ENCODE measurements at places on chromosomes 7 and 10.

- DNase-seq, result no peak
Measured at GRCh38 chr7:93015779-93016481, 101.8 kb downstream of the SAMD9 start.

DNA sequence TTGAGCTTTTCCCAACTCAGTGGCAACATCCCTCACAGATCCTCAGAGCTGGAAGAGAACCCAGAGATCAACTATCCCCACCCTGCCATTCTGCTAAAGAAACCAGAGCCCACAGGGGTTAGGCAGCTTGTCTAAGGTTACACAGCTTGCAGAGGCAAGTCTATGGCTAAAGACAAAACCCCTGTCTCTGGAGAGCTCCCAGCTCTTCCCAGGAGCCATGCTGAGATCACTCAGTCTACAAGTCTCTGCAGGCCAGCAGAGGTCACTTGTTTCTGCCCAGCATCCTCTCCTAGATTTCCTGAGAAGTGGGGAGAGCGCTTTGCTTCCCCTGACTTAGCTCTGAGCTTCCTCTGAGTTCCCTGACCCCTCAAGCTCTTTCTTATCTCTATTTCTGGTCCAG, 28.5 kb upstream of the LOXL4 start:
- no peak for DNase-seq

GRCh38 chr7:32163141-32163806, 93.1 kb upstream of the PDE1C start:
- no peak for DNase-seq

DNA sequence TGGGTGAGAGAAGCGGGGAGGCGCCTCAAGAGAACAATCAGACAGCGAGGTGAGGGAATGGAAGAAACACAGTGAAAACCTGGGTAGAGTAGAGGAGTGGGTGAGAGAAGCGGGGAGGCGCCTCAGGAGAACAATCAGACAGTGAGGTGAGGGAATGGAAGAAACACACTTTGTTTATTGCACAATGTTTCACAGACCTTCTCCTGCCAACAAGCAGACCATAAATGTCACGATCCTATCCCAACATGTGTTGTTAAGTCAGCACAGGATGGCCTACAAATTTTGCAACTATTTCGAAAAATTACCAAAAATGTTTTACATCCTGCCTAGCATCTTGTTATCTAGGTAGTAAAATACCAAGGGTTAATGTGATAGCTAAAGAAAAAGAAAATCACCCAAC, 115.3 kb downstream of the JAZF1 start:
- no peak for DNase-seq

GRCh38 chr10:97573021-97573420, 442 bp downstream of the ANKRD2 start:
- no peak for DNase-seq

DNA sequence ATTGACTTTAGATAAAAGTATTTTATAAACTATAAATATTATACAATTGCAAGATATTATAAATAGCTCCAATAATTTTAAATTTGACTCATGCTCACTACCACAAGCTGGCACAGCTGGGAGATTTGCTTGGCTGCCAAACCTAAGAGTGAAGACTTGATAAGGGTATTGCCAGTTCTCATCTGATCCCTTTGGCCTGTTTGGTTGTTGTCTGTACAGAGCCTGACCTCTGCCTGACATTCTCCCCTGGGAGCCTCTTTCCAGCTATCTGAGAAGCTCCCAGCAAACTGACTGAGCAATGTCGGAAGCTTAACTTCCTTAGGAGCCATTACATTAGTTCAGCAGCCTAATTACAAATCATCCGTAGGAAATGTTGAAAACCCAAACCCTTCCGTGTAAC, 10.2 kb upstream of the LMOD2 start:
- no peak for DNase-seq

- DNase-seq, result no peak
Measured at GRCh38 chr10:119104654-119105015, 722 bp downstream of the DENND10 start.

GRCh38 chr7:134948736-134949135, 37.6 kb upstream of the AGBL3 start:
- no peak for DNase-seq

DNA sequence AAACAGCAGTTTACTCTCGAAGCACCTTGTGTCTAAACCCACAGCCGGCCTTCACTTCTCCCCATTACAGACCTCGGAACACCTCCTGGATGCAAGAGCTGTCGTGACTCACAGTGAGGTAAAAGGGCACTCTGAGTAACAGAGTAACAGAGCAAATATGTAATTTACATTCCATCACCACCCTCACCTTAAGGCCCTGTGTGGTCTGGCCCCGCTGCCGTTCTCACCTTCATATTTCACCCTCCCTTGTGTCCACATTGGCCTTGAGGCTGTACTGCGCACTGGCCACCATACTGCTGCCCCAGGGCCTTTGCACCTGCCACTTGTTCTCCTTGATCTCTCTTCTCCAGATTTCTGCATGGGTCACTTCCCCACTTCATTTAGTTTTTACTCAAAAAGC, 12.6 kb downstream of the FFAR4 start:
- DNase-seq, result no peak

- no peak for DNase-seq
Measured at GRCh38 chr10:63201118-63201517, 68.0 kb downstream of the NRBF2 start.

DNA sequence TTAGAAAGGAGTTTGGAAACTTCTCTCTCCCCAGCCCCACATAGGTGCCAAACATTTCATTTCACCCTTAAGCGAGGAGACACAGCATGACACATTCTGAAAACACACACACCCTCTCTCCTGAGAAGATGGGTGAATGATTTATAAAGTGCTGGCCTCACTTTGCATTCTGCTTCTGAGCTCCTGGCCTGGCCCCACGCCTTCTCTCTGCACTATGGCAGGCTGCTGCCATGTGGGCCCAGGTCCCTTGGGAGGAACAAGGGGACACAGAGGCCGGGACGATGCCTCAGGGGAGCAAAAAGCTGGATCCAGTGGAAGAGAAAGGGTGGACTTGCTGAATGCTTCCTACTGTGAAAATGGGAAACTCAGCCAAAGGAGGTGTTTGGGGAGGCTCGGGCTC, 56.0 kb downstream of the CPXM2 start:
- DNase-seq, result no peak

DNA sequence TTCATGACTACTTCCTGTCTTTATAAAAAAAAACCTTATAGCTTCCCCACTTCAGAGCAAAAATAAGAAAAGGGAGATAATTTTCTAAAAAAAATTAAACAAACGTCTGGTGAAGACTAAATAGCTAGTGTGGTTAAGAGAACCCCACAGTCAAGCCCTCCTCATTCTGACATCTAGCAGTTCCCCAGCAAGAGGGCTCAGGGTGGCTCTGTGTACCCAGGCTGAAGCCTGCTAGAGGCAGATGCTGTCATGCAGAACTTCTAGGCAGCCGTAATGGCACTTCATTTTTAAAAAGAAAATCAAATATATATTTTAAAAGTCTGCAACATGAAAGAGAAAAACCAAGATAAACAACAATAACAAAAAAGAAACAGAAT, 223.1 kb upstream of the KLF14 start:
- peak; percentile 46 for DNase-seq

DNA sequence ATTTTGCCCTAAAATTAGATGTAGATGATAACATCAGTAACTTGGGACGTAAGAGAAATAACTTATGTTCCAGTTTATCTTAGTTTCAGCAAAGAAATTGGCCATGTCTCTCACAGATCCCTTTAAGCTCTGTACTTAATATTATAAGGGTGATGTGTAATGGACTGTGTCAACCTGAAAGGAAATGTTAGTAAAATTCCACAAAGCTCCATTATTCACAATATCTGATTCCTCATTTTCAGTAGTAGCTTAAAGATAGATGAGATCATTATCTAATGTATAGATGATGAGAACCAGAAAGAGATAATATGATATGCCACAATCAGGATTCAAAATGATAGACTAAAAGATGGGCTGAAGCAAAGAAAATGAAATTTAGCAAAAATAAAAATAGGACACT, 316.8 kb upstream of the CHRM2 start:
- no peak for DNase-seq

GRCh38 chr10:44325157-44325556, 59.7 kb downstream of the CXCL12 start:
- no peak for DNase-seq

GRCh38 chr7:21960922-21961321, 15.2 kb upstream of the CDCA7L start:
- no peak for DNase-seq

DNA sequence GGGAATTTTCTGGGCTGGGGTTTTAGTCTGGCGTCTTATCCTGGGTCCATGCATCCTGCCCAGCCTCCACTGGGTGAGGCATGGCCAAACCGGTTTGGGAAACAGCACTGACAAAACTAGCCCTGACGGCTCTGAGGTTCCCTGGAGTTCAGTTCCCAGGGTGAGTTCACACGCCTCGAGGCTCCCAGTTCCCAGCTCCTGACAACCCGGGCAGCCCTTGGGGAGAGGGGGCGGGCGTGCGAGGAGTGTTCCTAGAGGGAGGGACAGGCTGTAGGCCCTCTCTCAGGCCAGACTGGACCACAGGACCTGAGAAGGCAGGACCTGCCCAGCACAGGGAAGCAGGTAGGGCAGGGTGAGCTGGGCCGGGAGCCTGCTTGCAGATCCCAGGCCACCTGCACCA, 82.3 kb upstream of the PPIF start:
- DNase-seq, result no peak

DNA sequence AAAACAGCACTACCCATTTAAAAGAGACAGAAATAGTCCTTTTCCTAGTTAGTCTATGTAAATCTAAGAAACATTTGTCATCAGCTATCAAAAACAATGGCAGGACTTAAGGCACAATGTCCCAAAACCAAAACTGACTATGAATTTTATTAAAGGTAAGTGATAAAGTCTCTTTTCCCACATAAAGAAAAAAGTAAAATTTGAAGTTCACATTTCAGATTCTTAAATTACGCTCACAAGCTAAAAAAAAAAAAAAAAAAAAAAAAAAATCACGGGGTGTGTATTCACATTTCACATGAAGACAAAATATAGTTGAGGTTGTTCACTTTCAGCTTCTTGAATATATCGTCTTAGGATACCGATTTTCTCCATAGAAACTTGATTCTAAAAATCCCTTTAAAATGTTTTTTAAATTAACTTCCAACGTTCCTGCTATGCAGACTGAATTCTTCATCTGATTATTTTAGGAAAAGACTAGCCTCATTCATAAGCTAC, 1.6 kb downstream of the P4HA1 start:
- no peak for DNase-seq

DNA sequence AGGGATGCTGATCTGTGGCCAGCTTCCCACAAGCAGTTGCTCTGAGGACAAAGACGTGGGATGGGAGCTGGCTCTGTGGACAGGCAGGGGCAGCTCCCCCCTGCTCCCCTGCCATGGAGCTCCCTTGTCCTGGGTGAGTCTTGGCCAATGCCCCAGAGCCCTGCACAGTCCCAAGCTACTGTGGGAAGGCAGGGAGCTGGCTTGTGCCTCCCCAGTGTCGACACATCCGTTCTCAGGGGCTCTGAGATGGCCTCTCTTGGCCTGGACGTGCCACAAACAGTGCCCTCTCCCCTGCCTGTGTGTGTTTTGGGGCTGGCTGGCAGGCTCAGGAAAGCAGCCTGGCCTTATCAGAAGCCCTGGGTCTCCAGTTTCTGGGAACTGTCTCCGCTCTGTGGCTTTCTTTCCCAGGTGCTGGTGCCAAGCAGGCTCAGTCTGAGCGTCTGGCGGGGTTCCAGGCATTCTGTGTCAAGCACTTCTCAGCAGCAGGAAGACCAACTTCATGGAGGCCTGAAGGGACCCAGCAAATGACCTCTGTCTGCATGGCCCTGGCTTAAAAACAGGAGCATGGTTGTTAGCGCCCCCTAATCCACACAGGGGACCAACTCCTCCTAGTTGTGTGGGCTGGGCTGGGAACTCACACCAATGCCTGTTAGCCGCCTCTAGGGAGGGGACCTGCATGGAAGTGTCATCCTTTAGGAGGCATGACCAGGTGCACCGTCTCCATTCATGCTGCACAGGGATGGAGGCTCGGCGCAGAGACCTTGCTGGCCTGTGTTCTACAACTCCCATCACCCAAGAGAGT, 375.2 kb downstream of the RPS24 start:
- no peak for DNase-seq

DNA sequence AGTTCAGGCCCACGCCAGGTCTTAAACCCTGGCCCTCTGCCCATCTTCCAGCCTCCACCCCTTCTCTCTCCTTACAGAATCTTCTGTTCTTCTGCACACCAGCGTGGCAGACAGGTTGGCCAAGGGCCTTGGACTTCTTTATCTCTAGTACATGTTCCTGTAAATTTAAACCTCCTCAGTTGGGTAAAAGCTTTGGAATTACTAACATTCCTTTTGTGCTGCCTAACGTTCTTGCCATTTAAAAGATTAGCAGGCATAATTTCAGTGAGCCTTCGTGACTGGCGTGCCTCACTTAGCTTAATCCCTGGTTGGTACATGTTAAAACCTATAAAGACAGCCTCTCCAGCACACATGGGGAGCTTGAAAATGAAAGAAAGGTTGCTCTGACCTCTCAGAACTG, 192.2 kb downstream of the CUX1 start:
- no peak for DNase-seq

DNA sequence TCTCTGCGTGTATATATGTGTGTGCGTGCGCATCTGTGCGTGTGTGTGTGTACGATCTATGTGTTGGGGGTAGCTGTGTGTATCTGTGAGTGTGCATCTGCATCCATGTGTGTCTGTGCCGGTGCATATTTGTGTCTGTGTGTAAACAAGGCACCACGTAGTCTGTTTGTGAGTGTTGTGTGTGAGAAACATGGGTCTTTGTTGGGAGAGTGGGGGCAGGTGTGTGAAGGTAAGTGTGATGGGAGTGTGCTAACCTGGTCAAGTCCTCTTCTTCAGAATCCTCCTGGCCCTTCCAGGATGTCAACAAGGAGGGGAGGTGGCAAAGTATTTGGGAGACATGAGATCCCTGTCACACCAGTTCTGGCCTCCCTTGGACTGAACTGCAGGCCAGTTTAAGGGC, 87.2 kb downstream of the HIF1AN start:
- no peak for DNase-seq

GRCh38 chr10:87635498-87636312, 24.0 kb upstream of the PAPSS2 start:
- no peak for DNase-seq
